Umbilical cord (tissue), 2 donors: ENCODE measurements at places on chromosomes 4 and X.

DNA sequence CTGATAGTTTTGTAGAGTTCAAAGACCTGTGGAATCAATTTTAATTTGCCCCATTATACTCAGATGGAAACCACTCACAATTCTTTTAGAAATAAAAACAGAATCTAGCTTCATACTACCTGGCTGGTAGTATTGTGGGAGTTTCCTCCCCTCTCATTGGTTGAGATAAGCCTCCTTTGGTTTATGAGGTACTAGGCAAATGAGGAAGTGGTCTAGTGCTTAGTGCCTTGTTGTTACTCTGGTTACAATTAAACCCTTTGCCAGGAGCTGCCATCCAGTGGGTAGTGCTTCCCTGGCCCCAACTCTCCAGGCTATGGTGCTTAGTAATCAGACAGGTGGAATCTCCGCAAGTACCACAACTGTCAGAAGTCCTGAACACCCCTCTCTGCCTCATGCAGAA, 118.3 kb downstream of the CDKL5 start:
- DNase-seq, result no peak

GRCh38 chr4:74545448-74545847, 100.5 kb downstream of the AREG start:
- DNase-seq, result no peak

GRCh38 chrX:40263014-40263560, 165.3 kb upstream of the BCOR start:
- peak; percentile 51 for DNase-seq

DNA sequence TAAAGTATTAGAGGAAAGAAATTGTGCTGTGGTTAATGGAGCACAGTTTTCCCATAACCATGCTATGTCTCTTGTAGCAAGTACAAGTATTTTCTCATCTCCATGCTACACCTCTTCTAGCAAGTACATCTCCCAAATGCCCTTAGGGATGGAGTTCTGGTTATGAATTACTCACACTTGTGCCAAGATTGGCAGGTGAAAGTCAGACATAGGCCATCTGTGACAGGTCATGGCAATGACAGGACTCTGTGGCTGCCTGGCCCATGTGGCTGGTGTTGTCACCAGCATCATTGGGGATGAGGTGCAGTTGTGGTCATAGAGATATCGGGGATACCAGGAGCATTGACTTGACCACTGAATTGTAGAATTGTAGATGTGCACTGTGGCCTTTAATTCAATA, 310.2 kb downstream of the FAT4 start:
- no peak for DNase-seq

- DNase-seq, result no peak
Observed at GRCh38 chr4:89899152-89899551, 4.5 kb downstream of the MMRN1 start.

GRCh38 chr4:152104356-152104755, 343.5 kb upstream of the GATB start:
- DNase-seq, result no peak

DNA sequence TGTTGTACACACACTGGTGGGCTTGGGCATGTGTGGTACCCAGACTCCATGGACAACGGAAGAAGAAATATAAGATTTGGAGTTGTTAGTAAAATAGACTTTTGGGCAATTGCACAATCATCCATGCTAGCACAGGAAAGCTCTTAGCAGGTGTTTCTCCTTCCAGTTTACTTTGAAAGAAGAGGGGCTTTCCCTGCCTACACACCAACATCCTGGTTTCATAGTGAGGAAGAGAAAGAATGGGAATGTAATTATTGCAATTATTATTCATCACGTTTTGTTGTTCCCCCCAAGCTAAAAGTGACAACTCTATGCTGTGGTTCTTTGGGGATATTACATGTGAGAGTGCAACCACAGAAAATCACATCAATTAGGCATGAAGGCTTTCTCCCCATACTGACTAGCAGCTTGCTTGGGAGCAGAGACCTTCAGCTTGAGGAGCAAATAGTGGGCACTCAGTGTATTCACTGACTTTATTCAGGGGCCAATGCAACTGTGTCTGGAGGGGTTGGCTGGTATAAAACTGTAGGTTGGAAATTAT, 57.2 kb upstream of the PUDP start:
- no peak for DNase-seq

GRCh38 chrX:66046612-66047235, 6.8 kb upstream of the VSIG4 start:
- no peak for DNase-seq

DNA sequence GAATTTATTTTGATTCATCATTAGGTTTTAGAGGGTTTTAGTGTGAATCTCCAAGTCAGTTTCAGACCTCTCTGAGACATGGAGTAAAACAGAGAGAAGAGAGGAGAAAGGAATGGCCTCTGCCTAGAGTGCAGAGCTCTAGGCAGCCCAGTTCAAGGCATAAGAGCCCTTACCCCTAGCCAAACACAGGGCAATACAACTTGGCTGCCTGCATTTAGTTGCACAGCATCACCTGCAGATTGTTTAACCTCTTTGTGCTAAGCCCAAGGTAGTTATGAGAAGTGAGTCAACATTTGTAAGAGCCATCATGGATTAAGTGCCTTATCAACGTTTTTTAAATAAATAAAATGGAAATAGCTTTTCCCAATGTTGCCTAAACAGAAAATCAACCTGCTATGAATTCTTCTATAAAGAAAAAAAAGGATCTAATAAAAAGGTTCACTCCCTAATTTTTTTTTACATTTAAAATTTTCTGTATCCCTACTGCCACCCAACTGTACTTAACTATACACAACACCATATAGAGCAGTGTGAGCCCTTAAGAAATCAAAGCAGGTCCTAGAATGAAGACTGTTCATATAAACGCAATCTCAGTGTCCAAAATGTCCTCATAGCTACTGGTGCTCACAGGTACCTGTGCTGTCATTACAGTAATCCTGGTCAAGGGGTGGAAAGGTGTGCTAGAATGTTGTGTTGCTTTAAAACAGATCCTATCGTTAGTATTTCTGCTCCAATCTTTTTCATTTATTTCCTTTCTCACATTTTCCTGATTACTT, 36.0 kb downstream of the PF4 start:
- DNase-seq, result no peak

- no peak for DNase-seq
Observed at GRCh38 chrX:72107841-72108595, 23.7 kb downstream of the RTL5 start.

- no peak for DNase-seq
Observed at GRCh38 chr4:36716874-36717273, 435.5 kb downstream of the DTHD1 start.

- no peak for DNase-seq
Observed at GRCh38 chrX:151973060-151973661, 1.3 kb downstream of the GABRE start.

DNA sequence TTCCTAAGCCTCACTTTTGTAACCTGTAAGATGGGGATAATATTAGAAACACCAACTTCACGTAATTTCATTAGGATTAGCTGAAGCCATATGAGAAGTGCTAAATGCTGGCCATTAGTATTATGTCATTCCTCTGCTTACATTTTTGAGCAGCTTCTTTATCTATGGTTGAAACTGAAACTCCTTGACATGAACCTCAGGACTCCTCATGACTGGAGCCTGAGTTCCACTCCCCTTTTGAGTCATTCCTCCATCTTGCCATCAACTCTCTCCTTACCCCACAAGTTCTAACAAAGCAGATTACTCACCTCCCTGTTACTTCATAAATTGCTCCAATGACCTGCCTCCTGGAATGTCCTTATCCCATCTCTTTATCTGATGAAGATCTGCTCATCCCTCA, 123.2 kb upstream of the KCNIP4 start:
- DNase-seq, result no peak

DNA sequence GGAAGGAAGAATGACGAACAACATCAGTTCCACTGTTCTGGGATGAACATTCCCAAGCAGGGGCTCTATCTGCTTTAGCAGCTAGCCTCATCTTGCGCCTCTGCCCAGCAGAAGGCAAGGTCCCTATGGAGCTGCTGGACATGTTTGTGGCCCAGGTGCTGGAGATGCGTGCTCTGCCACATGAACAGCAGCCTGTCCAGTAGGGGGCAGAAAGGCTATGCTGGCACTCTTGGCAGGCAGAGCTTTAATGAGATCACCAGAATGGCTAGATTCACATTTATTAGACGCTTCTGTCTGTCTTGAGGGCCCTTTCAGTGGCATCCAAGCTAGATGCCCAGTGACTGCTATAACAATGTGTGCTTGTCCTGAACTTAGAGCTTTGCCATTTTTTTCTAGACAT, 1826.0 kb downstream of the STIM2 start:
- DNase-seq, result no peak

GRCh38 chr4:158322109-158322508, 111.8 kb downstream of the TMEM144 start:
- DNase-seq, result no peak

DNA sequence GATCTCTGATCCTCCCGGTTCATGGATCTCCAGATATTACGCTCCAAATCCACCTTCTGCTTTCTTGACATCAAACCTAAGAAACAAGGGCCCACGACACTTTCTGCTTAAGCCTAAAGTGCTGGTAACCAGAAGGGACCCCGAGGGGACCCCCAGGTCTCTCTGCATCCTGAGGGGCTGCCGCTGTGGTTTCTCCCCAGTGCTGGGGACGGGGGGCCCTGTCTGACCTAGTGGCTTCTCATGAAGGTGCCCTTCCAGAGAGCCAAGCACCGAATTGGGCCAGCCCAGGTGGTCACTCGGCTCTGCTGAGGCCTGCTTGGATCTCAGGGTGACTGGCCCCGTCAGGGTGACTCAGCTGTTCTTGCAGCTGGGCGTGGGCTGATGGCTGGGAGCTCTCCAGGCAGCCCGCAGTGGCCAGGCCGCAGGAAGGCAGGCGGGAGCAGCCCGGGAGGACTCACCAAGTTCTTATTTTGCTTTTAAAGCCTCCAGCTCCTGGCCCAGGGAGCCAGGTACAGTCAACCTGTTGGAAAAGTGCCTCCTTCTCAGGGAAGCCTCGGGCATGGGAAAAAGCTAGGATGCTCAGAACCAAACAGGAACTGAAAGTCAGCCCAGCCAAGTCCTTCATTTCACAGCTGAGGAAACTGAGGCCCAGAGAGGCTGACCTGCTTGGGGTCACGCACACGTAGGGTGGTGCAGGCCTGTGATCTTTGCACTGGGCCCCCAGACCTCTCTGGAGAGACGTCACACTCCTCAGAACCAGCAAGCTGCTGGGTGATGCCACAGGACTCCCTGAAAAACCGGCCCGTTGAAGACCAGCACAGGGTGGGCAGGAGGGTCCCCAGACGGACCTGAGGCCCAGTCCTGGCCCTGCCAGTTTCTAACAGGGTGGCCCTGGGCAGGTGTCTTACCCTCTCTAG, 16.7 kb downstream of the BLOC1S4 start:
- DNase-seq, result no peak

DNA sequence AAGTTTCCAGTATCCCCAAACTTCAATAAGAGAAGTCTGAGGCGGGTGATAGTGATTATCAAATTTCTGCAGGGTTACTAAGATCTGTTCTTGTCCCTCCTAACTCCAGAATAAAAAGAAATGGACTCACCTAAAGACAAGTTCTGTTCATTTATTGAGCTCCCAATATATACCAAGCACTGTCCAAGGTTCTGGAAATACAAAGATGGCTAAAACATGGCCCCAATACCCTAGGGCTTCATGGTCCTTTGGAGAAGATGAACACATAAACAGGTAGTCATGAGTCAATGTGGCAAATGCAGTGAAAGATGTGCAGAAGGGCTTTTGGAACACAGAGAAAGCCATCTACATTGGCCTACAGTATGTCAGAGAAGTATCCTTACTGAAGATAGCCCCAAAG, 231.2 kb downstream of the PPP1R2C start:
- no peak for DNase-seq

DNA sequence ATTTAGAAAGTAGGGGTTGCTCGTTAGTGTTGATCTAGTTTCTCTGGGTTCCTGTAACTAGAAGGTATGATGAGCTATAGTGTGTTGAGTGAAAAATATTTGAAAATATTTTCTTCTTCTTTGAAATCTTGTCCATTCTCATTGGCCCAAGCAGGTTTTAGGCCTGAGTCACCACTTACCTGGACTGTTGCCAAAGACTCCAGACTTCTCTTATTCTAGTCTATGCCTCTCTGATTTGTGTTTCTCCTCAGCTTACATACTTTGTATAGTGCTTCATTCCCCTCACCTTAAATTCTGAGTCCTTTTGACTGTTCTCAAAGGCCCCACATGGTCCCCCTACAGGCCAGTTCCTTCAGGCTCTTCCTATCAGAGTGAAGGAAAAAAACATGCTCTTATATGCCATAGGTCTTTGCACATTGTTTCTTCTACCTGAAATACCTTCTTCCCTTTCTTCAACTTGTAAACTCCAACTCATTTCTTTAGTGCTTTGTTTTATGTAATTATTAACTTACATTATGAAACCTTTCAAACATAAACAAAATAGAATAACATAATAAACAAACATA, 258.2 kb downstream of the PPP1R2C start:
- DNase-seq, result peak; percentile 60

GRCh38 chr4:153185331-153185852, 18.9 kb upstream of the TRIM2 start:
- no peak for DNase-seq

DNA sequence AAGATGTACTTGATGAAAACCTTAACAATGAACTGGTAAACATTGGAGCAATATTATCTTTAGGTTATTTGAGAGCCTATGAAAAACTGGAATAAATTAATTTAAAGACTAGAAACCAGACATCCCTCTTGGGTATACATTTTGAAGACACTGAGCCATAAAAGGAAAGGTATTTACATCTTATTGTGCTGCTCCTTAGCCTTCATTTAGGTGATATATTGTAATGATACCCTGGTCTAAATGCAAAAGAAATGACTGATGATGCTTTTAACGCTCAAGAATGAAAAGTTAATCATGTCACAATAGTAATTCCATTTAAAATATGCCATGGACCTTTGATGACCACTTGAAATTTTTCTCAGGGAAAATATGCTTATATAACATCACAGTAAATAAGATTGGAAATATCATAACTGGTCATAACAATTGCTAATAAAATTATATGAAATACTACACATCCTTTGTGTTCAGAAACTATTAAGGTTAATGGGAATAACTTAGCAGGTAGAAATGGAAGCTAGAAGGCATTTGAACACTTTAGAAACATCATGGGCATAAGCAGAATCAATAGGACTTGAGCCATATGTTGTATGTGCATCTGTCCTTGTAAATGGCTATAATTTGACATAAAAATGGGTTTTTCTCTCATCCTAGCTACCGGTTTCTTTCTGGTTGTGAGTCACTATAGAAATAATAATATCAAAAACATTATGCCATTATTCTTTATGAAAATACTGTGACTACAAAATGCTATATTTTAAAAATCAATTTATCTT, 979.7 kb downstream of the RAPGEF2 start:
- no peak for DNase-seq

- no peak for DNase-seq
Observed at GRCh38 chr4:177436456-177436855, 5.8 kb downstream of the AGA start.

- DNase-seq, result no peak
Observed at GRCh38 chr4:88185906-88186305, 27.5 kb upstream of the ABCG2 start.

GRCh38 chr4:21885241-21885640, 63.3 kb downstream of the KCNIP4 start:
- DNase-seq, result no peak
